ENCODE measurements at places on chromosomes 7 and 10.

GRCh38 chr10:14549496-14549895 is 218.8 kb upstream of the FRMD4A start:
- DNase-seq, result no peak

DNA sequence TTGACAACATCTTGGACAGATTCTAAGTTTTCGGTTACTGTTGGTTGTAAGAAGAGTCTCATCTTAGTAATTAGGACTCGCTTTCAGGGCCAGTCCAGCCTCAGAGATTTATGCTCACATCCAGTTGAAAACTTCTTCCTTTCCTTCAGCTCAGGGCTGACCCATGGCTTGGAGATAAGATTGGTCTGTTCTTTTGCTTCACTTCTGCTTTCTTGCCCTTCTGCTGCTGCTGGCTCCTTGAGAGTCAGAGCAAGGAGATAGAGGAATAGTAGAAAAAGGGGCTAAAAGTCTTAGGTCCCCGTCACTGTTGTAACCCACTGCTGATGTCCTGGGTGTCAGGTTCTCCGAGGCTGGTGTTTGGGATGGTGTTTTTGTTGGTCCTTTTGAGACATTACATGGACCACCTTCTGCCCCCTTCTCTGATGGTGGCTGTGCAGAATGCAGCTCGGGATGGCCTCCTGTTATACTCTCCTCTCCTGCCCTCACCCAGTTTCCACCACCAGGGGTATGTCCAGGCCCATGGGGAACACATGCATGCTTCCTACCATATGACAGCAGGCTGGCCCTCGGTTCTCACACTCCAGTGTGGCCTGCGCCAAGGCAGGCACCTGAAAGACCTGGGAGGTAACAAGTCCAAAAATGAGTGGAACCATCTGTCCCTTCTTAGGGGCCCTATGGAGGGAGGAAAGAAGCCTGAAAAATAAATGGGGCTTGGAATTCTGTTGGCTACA is 67.8 kb upstream of the PCBD1 start:
- DNase-seq, result no peak

- DNase-seq, result no peak
Observed at GRCh38 chr7:157721468-157722136, 384.8 kb downstream of the DNAJB6 start.

GRCh38 chr7:498678-499641 is 20.7 kb downstream of the PDGFA start:
- no peak for DNase-seq

DNA sequence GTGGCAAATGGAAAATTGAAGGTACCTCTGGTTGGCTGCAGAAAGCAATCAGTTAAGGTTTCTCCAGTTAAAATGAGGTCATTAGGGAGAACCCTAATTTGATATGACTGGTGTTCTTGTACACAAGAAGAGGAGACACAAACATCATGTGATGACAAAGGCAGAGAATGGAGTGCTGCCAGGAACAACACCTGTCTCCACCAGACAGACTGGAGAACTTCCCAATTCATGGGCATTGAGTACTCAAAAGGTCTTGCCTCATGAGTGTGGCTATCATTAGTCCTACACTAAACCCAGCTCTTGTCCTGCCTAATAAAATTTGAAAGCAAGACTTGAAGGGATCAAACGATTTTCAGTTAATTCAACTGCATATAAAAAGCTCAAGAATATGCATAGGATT is 152.6 kb downstream of the PTPN20 start:
- DNase-seq, result no peak

DNA sequence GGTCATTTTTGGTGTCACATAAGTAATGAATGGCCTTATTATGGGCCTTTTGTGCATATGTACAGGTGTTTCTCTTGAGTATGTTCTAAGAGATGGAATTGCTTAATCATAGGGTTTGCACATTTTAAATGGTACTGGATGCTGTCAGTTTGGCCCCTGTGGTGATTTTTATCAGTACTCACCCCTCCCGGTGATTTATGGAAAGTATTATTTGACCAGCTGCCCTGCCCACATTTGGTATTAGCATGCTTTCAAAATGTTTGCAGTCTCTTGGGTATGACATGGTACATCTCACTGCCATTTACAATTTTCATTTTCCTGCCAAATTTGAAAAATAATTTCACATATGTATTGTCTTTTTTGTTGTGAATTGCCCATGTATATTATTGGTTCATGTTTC is 427.7 kb downstream of the LRMDA start:
- DNase-seq, result no peak

GRCh38 chr7:107659666-107660065 is 962 bp upstream of the SLC26A4 start:
- DNase-seq, result no peak

DNA sequence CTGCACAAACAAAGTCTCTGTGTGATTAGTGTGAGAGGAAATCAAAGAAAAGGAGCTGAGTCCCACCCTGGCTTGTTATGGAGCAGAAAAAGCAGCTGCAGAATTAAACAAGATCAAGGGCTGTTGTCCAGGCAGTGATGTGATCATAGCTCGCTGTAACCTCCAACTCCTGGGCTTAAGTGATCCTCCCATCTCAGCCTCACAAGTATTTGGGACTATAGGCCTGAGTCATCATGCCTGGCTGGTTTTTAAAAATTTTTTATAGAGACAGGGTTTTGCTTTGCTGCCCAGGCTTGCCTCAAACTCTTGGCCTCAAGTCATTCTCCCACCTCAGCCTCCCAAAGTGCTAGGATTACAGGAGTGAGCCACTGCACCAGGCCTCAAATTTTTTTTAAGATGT is 88.9 kb downstream of the IPMK start:
- no peak for DNase-seq

GRCh38 chr7:6310271-6310993 is 38.0 kb upstream of the CYTH3 start:
- no peak for DNase-seq

- DNase-seq, result no peak
Observed at GRCh38 chr10:67770537-67770936, 67.5 kb downstream of the DNAJC12 start.

DNA sequence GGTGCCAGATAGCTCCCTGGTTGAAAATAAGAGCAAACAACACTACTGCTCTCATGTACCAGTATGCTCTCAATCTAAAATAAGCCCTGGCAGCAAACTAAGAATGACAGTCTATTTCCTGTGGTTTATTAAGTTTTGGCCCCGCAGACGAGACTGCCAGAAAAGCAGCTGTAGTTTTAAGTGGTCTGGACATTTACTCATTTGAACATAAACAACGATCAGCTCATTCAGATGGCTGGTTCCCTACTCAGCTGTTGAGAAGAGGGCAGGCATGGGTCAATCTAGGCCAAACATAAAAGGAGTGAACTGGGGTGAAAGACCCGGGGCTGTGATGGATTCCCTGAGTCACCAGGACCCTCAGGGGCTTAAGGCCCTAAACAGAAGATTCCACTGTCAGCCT is 4.5 kb downstream of the TRIL start:
- DNase-seq, result no peak

DNA sequence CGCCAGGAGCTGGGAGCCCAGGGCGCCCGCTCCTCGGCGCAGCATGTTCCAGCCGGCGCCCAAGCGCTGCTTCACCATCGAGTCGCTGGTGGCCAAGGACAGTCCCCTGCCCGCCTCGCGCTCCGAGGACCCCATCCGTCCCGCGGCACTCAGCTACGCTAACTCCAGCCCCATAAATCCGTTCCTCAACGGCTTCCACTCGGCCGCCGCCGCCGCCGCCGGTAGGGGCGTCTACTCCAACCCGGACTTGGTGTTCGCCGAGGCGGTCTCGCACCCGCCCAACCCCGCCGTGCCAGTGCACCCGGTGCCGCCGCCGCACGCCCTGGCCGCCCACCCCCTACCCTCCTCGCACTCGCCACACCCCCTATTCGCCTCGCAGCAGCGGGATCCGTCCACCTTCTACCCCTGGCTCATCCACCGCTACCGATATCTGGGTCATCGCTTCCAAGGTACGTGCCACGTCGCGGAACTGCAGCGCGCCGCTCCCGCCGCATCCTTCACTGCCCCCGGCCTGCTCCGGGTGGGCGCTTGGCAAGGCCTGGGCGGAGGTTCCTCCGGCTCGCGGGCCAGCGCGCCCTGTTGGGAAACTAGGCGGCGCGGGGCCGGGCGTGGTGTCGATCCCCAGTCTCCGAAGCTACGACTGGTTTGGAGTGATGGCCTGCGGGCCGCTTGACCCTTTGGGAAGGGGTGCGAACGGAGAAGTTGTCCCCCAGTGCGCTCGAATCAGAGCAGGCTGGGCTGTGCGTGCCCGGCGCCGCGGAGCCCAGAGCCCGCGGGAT is 868 bp downstream of the EMX2 start:
- no peak for DNase-seq

DNA sequence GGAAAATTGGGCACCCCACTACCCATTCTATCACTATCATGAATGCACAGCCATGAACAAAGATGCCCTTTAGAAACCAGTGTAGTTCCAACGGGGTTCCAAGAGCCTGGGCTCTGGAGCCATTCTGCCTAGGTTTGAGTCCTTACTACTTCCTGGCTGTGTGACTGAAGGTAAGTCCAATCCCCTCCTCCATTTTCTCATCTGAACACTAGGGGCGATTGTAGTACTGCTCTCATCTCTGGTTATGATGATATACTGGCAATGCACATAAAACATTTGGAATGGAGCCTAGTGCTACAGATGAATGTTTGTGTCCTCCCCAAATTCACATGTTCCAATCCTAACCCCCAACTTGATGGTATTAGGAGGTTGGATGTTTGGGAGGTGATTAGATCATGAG is 28.1 kb upstream of the CDH23 start:
- DNase-seq, result no peak

- DNase-seq, result no peak
Observed at GRCh38 chr10:103811463-103811862, 43.9 kb downstream of the SH3PXD2A start.

DNA sequence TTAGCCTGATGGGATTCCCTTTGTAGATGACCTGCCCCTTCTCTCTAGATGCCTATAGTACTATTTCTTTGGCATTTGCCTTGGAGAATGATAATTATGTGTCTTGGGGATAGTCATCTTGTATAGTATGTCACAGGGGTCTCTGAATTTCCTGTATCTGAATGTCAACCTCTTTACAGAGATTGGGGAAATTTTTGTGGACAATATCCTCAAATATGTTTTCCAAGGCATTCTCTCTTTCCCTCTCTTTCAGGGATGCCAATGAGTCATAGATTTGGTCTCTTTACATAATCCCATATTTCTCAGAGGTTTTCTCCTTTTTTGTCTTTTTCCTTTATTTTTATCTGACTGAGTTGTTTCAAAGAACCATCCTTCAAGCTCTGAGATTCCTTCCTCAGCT is 99.4 kb downstream of the CTNNA3 start:
- no peak for DNase-seq

All from activated T-cell treated with anti-CD3 and anti-CD28 coated beads for 4 hours (primary cell).